ENCODE measurements at places on chromosomes 12 and 14.

GRCh38 chr12:65318186-65318685 is 39.8 kb downstream of the MSRB3 start:
- DNase-seq = no peak

GRCh38 chr14:53850714-53851296 is 105.8 kb downstream of the BMP4 start:
- no peak for DNase-seq

DNA sequence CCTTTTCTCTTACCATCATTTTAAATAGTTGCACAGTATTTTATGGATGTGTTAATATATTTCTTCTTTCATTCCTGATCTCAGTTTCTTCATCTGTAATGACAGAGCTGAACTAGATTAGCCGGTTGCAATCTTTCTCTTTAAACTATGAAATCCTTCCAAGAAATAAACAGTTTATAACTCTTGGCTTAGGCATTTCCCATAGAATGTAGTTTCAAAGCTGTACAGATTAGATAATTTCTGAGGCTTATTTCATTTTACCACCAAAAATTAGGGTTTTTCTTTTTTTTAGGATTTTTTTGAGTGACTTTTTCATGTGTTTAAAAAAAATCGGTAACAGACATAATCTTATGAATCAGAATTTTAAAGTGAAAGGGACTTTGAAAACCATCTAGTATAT is 144.0 kb downstream of the RAD51B start:
- no peak for DNase-seq

GRCh38 chr14:22526218-22526617 is 62.8 kb downstream of the DAD1 start:
- DNase-seq = no peak

- no peak for DNase-seq
These were observed 16.9 kb downstream of the ABCB9 start for GRCh38 chr12:122949405-122949804.

DNA sequence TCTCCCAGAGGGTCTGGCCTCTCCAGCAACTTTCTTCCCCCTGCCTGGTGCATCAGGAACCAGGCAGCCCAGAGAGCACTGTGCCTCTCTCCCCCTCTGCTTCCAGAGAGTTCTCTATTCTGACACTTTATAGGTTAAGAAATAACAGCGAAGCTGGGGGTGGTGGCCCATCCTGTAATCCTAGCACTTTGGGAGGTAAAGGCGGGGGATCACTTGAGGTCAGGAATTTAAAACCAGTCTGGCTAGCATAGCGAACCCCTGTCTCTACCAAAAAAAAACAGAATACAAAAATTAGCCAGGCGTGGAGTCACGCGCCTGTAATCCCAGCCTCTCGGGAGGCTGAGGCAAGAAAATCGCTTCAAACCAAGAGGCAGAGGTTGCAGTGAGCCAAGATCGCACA is 58.3 kb downstream of the ESRRB start:
- no peak for DNase-seq

DNA sequence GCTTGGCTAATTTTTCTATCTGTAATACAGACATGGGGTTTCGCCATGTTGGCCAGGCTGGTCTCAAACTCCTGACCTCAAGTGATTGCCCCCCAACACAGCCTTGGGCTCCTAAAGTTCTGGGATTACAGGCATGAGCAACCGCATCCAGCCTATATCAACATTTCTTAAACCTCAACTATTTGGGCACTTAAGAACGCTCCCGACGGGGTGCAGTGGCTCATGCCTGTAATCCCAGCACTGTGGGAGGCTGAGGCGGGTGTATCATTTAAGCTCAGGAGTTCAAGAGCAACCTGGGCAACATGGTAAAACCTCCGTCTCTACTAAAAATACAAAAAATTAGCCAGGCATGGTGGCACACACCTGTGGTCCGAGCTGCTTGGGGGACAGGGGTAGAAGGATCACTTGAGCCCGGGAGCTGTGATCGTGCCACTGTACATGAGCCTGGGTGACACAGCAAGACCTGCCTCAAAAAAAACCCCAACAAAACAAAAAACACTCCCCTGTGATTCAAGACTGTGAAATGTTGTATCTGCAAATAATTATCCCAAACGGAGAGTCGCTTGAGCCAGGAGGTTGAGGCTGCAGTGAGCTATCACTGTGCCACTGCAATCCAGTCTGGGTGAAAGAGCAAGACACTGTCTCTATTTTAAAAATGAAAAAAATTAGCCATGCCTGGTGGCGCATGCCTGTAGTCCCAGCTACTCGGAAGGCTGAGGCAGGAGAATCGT is 21.5 kb downstream of the PPTC7 start:
- DNase-seq = no peak

DNA sequence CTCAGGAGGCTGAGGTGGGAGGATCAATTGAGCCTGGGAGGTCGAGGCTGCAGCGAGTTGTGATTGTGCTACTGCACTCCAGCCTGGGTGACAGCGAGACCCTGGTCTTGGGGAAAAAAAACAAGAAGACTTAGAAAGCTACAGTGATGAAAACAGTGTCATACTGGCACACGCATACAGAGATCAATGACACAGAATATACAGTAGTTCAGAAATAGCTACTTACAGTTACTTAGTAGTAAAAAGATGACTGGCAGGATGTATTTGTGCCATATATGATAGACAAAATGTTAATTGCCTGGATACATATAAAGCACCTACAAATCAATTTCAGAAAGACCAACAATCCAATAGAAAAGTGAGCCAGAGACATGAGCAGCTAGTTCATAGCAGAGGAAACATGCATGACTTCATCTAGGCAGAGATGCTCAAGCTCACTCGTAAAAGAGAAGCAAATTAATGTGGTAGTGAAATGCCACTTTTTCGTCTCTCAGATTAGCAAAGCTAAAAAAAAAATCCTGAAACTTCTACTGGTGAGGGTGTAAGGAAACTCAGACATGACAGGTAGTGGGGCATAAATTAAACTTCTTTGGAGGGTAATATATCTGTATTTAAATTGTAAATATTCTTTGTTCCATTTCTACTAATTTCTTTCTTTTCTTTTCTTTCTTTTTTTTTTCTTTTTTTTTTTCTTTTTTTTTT is 2.5 kb upstream of the ALDH2 start:
- DNase-seq = no peak

GRCh38 chr12:53495903-53496751 is 3.1 kb downstream of the MAP3K12 start:
- DNase-seq = no peak

DNA sequence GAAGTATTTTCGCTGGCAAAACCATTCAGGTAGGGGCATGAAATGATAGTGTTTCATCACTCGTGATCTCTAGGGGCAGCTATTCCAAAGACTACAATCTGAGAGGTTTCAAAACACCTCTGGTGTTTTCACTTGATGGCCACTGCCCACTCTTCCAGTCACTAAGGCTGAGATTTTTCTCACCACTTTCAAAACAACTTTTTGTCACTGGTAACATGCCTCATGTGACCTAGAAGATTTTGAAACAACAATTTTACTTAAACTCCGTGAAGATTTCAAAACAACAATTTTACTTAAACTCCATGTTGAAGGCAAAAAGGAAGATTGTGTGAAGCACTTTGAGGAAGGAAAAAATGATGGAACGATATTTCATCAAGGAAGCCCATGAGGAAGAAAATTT is 1.2 kb upstream of the IRAK3 start:
- no peak for DNase-seq

DNA sequence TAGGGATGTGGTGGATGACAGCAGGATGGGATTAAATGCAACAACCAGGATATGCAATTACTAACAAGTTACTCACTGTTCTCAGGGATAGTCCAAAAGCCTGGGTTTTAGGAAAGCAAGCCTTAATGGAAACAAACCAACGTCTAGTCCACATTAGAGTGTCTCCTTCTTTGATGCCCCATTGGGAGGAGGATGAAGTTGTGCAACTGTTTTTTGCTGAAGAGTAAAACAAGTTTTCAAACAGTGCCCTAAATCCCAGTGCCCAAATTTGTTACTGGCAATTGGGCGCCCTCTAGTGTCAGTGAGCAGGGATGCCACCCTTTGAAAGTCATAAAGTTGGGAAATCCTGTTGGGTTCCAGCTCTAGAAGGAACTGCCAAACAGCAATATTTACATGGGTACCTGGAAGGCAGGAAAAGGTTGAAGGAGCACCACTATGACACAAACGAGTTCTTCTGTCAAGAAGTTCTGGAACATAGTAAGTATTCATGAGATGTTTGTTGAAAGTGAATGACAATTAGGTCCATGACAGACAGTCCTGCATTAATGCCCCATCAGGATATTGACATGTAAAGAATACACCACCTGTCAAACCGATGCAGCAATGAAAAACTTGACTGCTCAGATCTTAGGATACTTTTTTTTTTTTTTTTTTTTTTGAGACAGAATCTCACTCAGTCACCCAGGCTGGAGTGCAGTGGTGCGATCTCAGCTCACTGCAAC is 11.1 kb upstream of the DPF3 start:
- peak; percentile 58 for DNase-seq

DNA sequence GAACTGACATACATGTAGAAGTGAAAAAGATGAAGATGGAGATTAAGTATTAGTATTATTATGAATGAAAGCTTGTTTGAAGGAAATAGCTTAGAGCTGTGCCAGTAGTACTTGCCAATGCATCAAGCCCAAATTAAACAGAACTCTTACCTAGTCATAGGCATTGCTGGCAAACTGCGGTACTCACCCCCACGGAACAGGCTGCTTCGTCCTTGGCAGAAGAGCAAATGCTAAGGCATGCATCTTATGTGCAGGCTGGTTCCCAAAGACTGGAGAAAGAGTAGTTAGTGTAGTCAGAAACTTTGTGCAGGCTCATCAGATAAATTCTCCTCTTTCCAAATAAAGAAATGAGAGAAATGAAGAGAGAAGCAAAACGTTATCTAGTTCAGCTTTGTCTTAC is 134.8 kb downstream of the CCDC59 start:
- no peak for DNase-seq

- DNase-seq = no peak
These were observed 7.4 kb downstream of the ARID4A start for GRCh38 chr14:58305730-58306129.

GRCh38 chr12:122023339-122024131 is 1.9 kb downstream of the BCL7A start:
- DNase-seq = no peak

DNA sequence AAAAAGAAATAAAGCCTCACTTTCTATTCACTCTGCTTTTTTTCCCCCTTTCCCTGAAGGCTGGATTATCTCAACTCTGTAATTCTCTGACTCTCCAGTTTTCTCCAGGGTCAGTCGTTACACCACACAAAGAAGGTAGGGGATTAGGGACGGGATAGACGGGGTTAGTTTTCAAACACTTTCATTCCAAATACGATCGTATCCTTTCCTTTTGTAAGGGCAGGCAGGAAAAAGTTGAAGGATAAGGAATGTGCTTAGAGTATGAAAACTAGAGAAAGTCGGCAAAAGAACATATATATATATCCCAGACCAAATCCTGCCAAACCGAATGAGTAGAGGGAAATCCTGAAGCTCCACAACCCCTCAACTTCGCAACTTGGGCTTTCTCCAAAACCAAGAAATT is 581 bp upstream of the ESYT1 start:
- DNase-seq = no peak

GRCh38 chr12:129393357-129393937 is 510.4 kb downstream of the TMEM132D start:
- no peak for DNase-seq

DNA sequence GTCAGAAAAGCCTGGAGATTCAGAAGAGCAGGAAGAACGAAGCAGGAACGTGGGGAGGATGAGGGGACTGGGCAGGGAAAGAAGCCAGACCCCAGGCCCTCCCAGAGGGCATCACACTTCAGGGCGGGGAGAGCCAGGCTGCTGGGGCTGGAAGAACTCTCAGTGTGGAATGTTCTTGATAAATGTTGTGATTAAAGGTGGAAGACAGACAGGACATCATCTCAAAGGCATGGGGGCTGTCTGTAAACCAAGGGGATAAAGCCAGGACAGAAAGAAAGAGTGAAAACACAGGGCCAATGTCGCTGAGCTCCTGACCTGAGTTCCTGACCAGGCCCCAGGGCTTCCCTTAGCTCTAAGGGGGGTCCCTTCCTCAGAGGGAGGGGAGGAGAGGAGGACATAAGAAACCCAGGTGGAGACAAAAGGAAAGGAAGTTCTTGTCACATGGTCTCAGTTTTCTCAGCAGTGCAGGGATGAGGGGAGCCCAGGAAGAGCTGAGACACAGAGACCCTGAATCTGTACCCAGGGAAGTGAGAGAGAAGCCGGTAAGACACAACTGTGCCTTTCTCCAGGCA is 56.3 kb downstream of the SETD3 start:
- no peak for DNase-seq

- DNase-seq = no peak
These were observed 362.6 kb downstream of the AEBP2 start for GRCh38 chr12:19801941-19802340.

- no peak for DNase-seq
These were observed 76.3 kb upstream of the RTL1 start for GRCh38 chr14:100979780-100980179.

- no peak for DNase-seq
These were observed 157.7 kb downstream of the TTC7B start for GRCh38 chr14:90658541-90658967.

GRCh38 chr14:72155379-72155993 is 223.3 kb downstream of the RGS6 start:
- DNase-seq = no peak

- DNase-seq = no peak
These were observed 13.5 kb downstream of the C3AR1 start for GRCh38 chr12:8052679-8053078.

DNA sequence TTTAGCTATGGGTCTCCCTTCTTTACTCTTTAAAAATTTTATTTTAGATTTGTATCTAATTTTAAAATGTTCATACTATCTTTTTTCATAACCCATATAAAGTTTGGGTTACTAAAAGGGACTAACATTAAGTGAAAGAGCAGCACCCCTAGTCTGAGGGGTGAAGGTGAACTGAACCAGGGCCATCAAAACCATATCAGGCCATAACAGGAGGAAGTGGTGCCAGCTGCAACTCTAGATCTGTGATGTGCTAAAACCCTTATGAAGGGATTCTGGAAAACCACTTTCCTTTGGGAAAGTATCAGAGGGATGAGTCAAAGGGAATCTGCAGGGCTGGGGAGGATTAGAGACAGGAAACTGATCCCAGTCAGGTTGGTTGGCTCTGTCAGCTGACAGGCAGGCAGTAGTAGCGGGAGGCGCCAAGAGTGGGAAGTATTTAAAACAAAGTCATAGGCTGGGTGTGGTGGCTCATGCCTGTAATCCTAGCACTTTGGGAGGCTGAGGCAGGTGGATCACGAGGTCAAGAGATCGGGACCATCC is 162.5 kb downstream of the PPM1H start:
- DNase-seq = no peak

DNA sequence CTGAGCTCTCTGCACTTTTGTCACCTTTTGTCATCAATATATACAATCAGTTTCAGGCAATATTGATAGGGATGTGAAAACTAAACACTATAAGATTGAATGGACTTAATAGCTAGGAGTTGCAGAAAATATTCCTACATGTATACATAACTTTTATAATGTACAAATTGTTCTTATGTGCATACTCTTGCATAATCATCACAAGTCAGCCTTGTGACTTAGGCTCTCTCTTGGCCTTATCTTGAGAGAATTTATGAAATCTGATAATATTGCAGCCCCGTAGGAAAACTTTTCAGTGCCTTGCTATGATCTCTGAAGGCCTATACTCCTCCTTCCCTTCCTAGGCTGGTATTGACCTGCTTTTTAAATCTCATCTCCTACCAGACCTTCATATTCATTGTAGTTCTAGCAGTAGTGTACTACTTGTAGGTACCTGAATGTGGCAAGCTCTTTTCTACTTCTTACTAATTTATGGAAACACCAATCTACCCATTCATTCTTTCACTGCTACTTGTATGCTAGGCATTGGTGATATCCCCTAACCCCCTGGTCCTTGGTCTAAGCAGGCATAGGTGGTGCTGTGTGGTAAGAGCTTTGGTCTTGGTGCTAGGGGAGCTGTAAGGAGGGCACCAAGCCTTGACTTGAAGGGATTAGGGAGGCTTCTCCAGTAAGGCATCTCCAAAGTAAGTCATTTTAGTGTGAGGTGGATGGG is 100.0 kb downstream of the PRKCH start:
- DNase-seq = no peak
